Skin of body (tissue), 3 donors: ENCODE measurements at places on chromosomes 5 and 9. TPM values are rescaled to one million over a fixed set of nuclear protein-coding genes. Genes with fewer than 3 reads are reported as not detected.

Gene PCDHB16
- total RNA-seq: 2.5 TPM

- no peak for DNase-seq
Observed at GRCh38 chr5:144117412-144117811, 53.0 kb downstream of the YIPF5 start.

Gene ISCA1
- 34.9 TPM for total RNA-seq

Gene FCN2
- total RNA-seq: 0.39 TPM

DNA sequence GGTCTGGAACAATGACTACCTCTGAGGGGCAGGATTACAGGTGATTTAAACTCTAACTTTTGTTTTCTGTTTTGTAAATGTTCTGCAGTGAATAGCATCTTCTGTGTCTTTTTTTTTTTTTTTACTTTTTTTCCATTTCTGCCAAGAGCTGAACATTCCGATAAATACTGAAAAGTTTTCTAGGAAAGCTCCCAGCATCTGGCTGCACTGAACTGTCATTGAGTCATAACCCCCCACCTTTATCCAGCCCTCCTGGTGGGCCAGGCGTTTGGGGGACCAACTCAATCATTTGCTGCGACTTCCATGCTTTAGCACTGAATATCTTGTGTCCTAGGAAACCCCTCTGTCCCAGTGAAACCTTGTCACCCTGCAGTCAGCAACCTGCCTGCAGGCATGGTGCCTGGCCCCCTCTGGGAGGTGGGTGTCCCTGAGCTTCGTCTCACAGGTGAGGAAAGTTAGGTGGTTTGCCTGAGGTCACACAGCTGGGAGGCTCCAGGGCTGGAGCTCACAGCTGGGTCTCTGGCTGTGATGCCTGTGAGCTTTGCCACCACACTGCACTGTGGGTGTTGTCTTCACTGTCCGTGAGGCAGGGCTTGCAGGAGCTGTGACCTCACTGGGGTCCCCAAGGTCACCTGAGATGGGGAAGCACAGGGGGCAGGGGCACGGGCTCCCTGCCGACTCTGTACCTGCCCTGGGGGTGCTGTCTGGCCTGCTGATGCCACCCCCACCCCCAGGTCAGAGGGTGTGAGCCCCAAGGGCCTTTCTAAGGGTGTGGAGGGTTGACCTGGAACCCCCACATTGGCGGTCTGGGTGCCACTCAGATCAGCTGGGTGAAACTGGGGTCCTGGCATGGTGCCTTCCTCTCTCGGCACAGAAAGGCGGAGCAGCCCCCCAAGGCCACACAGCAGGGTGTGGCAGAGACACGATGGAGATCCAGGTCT lies 14.1 kb downstream of the PLPP7 start:
- no peak for DNase-seq

DNA sequence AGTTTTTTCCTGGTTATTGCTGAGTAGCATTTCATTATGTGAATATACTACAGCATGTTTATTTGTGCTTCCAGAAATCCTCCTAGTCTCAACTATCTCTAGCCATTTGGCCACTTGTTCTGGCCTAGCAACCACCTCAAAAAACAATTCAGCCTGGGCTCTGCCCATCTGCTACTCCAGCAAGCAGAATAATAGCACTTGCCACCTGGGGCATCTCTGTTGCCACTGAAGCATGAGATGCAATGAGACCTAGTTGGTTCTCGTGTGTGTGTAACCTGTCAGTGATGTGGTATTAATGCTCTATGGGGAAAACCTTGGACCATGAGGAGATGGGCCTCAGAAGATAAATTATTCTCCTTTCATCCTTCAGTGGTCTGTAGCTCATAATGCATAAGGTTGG lies 129.5 kb downstream of the RNF180 start:
- no peak for DNase-seq

DNA sequence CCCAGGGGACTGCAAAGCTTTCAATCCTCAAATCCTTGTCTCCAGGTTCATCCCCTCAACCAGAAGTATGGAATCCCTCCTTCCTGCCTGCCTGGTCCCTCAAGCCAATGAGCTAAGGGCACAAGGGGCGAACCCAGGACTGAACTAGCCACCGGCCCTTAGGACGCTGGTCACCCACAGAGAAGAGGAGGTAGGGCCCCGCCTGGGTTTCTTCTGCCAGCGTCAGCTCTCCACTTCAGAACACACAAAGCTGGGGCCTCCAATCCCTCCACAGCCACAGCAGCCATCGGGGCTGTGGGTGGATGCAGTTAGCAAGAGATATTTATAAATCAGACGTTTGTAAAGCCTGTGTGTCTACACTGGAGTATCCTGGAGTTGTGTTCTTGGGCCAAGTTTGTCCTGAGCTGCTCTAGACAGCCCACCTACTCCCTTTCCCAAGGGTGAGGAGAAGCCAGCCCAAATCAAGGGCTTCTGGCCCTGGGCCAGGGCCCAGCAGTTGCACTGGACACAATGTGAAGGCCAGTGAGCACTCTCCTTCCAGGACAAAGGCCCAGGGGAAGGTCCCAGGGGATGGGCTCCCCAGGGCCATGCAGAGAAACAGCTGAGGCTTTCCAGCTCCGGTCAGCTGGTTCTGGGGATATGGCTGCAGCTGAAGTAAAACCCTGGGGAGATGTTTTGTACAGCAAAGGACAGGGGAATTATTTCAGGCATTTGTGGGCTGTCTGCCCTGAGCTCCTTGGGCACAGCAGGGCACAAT lies 18.9 kb downstream of the AMBP start:
- DNase-seq: no peak

DNA sequence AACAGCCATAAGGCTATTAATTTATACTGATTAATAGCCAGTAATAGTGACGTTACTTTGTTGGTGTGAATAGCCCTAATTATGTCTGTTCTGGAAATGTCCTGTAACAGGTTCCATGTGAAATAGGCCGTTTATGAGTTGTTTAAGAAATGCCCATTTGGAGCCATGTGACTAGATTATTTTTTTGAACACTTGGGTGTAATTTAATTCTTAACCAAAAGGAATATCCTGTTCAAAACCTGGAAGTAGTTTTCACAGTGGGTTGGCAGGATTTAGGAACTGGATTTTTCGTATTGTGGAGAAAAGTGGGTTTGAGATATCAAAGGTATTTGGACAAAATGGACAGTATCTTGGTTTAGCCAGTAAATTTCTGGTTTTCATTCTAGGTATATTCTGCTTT lies 1.3 kb downstream of the TENT2 start:
- DNase-seq: no peak

Gene TGFBI
- 136 TPM for total RNA-seq

- no peak for DNase-seq
Observed at GRCh38 chr9:122562134-122562760, 9.3 kb downstream of the OR1N2 start.

Gene ANKRD18B
- 1.7 TPM for total RNA-seq

DNA sequence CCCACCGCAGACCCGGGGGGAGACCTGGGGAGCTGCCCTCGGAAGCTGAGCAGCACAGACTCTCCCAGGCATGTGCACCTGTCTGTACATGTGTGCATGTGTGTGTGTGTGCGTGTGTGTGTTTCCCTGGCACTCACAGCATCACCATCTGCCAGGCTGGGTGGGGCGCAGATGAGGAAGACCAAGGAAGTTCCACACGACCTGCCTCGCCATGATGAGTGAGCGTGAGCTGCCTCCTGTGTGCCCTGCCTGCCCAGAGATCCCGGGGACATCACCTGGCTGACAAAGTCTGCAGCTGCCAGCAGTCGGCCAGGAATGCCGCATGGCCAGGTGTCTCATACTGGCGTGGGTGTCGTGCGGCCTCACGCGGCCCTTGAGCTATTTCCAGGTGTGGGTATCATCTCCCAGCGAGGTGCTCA lies 4.0 kb upstream of the GPSM1 start:
- DNase-seq: no peak

Gene C5orf52
- not detected for total RNA-seq

Gene FLT4
- 7.5 TPM for total RNA-seq
